ENCODE measurements at places on chromosomes 6 and 20. TPM values are rescaled to one million over a fixed set of nuclear protein-coding genes. Genes with fewer than 3 reads are reported as not detected.

SLX4IP gene
- 5.1 TPM for total RNA-seq

NMBR gene
- total RNA-seq, result not detected

PAK5 gene
- total RNA-seq, result not detected

GNMT gene
- total RNA-seq, result not detected

PMEPA1 gene
- 163 TPM for total RNA-seq

FAM209B gene
- not detected for total RNA-seq

OTOR gene
- total RNA-seq, result not detected

C20orf202 gene
- total RNA-seq, result not detected

CD109 gene
- total RNA-seq, result 33.1 TPM

PRSS16 gene
- 1.1 TPM for total RNA-seq

DNA sequence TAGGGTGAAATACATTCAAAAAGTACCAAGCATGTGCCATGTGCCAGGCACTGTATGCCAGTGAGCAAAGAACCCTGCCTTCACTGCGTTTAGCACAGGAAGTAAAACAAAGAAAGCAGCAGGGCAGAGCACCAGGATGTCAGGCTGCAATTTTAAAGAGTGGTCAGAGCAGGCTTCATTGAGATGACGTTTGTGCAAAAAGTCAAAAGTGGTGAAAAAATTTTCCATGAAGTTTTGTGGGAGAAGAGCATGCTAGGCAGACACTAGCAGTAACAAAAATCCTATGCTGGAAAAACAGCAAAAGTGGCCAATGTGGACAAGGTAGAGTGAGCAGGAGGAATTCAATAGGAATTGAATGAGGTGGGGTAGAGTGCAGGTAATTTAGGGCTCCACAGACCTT is 31.3 kb downstream of the AKIRIN2 start:
- no peak for DNase-seq

DNA sequence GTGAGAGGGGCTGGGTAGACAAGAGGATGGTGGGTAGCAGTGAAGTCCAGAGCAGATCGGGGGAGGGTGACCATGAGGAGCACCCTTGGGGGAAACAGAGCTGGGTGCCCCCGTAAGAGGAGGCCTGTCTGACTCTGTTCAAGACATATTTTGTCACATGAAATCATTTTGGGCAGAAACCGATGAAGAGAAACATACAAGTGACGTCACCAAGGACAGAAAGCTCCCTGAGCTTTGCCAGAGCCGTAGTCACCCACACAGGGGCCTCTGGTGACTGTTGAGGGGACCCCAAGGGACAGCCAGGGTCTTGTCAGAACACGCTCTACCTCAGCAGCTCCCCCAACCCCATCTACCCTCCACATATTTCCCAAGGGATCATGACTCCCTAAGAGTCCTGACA is 39.2 kb downstream of the GPR6 start:
- DNase-seq, result no peak

DNA sequence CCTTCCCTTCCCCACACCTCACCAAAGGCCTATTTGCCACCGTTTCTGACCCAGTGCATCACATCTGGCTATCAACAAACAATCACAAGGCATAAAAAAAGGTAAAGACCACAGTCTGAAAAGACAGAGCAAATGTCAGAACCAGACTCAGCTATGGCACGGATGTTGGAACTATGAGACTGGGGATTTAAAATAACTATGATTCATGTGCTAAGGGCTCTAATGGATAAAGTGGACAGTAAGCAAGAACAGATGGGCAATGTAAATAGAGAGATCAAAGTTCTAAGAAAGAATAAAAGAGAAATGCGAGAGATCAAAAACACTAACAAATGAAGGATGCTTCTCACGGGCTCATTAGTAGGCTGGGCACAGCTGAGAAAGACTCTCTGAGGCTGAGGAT is 99.5 kb downstream of the LAMP5 start:
- DNase-seq, result no peak

GRCh38 chr20:51419646-51420045 is 122.9 kb downstream of the NFATC2 start:
- no peak for DNase-seq

- no peak for DNase-seq
Measured at GRCh38 chr6:40583709-40584108, 3.5 kb downstream of the LRFN2 start.

DNA sequence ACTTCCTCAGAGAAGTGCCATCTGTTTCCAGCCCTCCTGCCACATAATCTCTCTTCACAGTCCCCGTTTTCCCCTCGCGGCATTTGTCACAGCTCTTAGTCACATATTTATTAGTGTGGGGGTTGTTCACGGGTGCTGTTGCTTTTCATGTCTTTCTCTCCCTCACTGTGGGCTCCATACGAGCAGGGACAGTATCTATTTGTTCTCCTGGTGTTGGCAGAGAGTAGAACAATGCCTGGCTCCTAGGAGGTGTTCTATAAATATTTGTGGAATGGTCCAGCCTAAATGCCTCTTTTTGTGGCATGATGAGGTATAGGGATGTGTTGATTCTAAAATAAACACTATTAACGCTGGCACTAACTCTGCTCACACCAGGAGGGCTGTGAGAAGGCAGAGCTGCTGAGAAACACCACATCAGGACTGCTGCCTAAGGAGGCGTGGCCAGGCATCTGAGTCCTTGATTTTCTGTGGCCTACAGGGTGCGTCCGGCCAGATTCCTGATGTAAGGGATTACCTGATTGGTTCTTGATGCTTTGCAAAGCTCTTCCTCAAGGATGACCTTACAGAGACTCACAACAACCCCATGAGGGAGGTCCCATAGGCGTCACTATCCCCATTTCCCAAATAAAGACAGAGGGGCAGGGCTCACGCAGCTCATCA is 219.8 kb upstream of the ARID1B start:
- no peak for DNase-seq

DNA sequence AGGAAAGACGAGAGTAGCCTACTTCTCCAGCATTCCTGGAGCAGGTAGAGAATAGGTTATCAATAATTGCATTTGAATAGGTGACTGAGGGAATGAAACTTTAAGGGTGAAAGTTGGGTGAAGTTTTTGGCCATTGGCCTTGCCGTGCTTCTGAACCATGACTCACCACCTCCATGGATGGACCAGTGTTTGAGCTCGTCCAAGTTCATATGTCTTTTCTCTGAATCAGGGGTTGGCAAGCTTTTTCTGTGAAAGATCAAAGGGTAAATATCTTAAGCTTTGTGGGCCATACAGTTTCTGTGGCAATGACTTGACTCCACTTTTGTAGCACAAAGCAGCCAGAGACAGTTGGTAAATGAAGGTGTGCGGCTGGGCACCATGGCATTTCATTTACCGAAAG is 31.8 kb downstream of the SNRNP48 start:
- DNase-seq, result no peak

GRCh38 chr20:23596579-23597250 is 9.0 kb downstream of the CST9 start:
- DNase-seq, result no peak

DNA sequence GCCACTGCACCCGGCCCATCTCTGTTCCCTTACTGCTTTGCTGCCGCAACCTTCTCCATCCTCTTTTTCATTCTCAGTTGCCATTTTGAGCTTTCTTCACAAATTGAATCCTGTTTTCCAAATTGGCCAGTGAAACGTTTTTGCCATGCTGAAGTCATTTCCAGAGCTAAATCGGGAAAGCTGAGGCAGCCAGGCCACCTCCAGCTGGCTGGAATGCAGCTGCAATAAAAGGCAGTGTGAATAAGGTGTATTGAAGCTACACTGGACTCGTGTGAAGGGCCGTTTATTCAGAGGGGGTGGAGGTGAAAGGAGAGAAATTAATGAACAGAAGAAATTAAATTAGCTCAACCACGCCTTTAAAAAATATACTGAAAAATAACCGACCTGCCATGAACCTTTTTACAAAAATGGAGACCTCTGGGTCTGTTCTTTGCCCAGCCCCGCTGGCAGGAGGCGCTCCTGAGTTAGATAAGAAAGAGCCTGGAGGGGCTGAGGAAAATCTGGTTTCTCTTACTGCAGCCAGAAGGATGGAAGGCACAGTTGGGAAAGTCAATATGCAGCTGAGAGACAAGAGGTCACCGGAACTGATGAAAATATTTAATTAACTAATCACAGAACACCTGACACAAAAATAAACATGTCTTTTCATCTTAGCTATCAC is 283.9 kb downstream of the FOXC1 start:
- DNase-seq, result no peak

GRCh38 chr20:54535746-54536145 is 60.4 kb downstream of the DOK5 start:
- no peak for DNase-seq

GRCh38 chr6:153073841-153074240 is 57.2 kb downstream of the RGS17 start:
- no peak for DNase-seq

GRCh38 chr20:50526403-50526989 is 16.3 kb downstream of the PTPN1 start:
- no peak for DNase-seq

GRCh38 chr6:84645000-84645399 is 119.4 kb downstream of the TBX18 start:
- no peak for DNase-seq

DNA sequence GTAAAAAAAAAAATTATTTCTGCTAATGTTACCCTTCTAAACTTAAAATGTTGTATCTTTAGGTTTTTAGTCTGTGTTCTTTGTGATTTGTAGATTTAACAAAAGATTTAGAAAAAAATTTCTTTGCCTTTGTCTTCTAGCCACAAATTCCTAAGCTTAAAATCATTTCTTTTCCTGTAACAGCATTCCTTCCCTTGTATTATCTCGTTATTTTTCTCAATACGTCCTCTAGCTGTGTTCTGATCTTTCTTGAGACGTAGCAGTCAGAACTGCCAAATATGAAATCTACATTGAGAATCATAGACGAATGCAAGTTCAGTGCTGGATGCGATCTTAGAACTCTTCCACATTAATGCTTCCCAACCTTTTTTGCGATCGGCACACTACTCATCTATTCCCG is 283.1 kb downstream of the UTRN start:
- DNase-seq, result no peak

DNA sequence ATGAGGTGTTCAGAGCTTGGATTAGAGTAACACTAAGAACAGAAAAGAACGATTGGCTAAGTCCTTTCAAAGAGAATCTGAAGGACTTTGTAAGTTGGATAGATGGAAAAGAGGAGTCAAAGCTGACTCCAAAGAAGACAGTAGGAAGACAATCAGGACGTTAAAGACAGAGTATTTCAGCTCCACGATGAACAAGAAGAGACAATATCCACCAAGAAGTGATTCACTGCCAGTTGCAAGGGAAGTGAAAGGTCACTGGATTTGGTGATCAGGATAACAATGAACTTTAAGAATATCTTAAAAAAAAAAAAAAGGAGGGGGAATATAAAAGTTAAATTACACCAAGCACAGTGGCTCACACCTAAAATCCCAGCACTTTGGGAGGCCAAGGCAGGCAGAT is 17.9 kb downstream of the REPS1 start:
- DNase-seq, result no peak

- DNase-seq, result peak; percentile 42
Measured at GRCh38 chr6:41777551-41778285, 2.0 kb downstream of the FRS3 start.

DNA sequence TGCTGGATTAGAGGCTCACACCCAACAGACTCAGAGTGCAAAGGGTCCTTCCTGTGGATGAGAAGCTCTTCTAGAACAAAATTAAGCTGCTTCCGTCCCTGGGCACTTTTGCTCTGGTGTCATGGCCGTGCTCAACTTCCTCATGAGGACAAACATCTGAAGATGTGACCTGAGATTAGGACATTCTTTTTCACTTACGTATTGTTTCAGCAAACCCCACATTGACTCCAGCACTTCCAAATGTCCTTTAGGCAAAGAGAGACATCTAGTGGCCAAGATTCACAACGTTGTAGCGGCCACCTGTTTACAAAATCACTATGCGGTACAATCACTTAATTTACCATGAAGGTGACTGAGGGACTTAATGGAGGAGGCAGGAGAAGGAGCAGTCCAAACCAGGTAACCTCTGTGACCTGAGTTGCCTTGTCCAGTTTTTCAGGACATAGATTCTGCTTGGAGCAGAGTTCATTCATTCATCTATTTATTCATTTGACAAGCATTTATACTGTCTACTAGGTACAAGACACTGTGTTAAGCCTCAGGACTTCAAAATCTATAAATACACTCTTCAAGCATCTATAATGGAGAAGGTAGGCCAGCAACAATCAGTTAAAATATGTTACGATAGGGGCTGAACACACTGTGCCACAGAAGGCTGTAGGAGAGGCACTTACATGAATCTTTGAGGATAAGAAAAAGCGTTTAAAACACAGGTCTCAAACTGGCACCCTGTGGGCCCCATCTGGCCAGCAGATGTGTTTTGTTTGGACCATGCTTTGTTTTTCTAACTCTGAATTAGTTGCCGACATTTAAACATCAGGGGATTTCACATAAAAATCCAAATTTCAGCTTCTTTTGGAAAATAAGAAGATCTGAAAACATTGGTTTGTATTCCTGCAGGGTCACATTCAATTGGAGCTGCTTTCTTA is 5.6 kb upstream of the ADGRF1 start:
- DNase-seq, result no peak

GRCh38 chr20:38434301-38434741 is 807 bp downstream of the SNHG17 start:
- DNase-seq, result no peak

- no peak for DNase-seq
Measured at GRCh38 chr6:138778331-138778730, 4.8 kb downstream of the CCDC28A start.

GRCh38 chr6:77638129-77638830 is 14.6 kb upstream of the MEI4 start:
- no peak for DNase-seq

- no peak for DNase-seq
Measured at GRCh38 chr20:46148313-46149208, 30.4 kb downstream of the CD40 start.

- DNase-seq, result no peak
Measured at GRCh38 chr6:39518221-39518620, 195.7 kb upstream of the KCNK16 start.

DNA sequence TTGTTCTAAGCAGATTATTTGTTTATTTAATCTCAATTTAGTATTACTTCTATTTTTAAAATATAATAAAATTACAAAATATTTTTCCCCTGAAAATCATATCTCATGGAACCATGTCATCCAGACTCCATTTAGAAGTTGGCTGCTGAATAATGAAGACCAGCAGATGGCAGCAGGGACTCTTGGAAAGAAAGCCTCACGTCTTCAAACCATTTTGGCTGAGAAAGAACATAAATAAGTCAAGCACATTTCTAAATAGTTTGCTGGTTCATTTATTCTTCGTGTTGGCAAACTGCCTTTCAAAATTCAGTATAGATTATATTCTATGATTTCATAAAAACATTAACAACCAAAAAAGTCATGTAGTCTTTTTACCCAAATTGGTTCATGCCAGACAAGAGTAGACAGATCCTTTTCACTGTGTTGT is 71.7 kb downstream of the RCAN2 start:
- DNase-seq, result no peak

GRCh38 chr6:150680510-150680909 is 80.8 kb downstream of the PLEKHG1 start:
- no peak for DNase-seq

DNA sequence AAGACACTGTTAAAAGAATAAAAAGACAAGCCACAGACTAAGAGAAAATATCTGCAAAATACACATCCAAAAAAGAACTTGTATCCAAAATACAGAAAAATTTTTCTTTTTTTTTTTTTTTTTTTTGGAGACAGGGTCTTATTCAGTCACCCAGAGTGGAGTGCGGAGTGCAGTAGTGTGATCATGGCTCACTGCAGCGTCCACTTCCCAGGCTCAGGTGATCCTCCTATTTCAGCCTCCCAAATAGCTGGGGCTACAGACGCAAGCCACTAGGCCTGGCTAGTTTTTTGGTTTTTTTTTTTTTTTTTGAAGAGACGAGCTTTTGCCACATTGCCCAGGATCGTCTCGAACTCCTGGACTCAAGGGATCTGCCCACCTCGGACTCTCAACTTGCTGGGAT is 3.1 kb downstream of the ZUP1 start:
- no peak for DNase-seq
